Coronary artery (tissue), 2 donors: ENCODE measurements at places on chromosomes 6 and 20.

GRCh38 chr6:46848684-46849360 is 55.6 kb downstream of the MEP1A start:
- peak; percentile 84 for DNase-seq

- no peak for DNase-seq
Measured at GRCh38 chr6:52534966-52535390, 41.9 kb downstream of the TRAM2 start.

DNA sequence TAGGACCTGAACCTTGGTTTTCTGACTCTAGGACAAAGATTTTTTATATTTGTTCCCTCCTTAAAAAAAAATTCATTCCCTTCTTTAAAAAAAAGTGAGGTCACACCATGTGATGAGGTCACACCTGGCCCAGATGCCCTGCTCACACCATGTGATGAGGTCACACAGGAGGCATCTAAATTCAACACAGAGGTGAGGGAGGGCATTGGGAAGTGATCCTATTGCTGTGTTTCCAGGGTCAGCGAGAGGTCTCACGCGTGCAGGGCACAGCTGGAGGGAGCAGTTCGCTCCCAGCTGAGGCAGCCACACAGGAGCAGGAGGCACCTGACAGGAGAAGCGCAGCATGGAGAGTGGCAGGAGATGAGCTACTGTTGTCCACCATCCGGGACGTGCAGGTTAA is 92.5 kb downstream of the SLC22A23 start:
- DNase-seq = no peak

- no peak for DNase-seq
Measured at GRCh38 chr6:143694560-143694959, 16.8 kb downstream of the PHACTR2 start.

GRCh38 chr20:62222266-62222850 is 2.3 kb upstream of the HRH3 start:
- no peak for DNase-seq

- no peak for DNase-seq
Measured at GRCh38 chr20:56542489-56543030, 9.5 kb downstream of the FAM209B start.

DNA sequence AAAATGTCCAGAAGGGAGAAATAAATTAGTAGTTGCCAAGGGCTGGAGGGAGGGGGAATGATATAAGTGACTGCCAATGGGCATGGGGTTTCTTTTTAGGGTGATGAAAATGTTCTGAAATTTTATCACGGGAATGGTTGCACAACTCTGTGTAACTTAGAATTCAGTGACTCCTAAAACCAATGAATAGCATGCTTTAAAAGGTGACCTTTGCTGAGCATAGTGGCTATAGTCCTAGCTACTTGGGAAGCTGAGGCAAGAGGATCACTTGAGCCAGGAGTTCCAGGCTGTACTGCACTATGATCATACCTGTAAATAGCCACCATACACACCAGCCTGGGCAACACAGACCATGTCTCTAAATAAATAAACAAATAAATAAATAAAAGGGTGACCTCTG is 109.0 kb downstream of the ATG5 start:
- DNase-seq = no peak

DNA sequence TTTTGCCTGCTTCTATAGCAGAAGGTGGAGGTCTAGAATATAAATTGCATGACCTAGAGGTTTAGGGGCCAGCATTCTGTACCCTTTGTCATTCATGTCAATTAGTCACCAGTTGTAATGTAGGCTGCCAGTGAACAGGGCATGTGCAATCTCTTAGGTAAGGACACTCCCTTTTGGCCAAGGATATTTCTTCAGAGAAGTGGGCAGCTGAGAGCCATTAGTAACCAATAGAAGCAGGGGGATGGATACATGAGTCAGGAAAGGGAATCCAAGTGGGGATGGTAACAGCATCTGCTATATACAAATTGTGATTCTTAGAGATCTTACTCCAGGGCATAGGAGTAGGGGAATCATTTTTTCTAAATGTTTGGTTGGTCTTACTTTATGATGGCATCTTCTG is 494.2 kb upstream of the JAG1 start:
- DNase-seq = no peak

DNA sequence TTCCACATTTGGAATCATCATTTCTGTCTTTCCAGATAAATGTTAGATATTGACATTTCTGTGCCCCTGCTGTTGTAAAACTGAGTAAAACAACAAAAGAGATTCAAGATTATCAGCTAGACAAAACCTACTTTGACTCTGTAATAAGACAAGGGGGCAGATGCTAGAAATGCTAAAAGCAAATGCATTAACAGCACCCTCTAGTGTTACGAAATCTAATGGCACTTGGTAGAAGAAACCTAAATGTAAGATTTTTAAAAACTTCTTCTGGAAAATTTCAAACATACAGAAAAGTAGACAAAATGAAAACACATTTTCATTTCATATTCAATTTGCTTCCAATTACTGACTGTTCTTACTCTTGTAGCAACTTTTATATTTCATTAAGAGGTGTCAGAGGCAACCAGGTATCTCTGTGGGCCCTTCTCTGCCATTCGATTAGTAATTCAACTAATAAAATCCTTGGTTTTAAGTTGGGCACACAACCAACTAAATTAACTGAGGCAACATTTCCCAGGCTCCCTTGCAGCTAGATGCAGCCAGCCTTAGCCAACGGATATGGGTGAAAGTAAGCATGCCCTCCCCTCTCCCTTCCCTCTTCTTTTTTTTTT is 45.0 kb downstream of the SLC23A2 start:
- DNase-seq = no peak

DNA sequence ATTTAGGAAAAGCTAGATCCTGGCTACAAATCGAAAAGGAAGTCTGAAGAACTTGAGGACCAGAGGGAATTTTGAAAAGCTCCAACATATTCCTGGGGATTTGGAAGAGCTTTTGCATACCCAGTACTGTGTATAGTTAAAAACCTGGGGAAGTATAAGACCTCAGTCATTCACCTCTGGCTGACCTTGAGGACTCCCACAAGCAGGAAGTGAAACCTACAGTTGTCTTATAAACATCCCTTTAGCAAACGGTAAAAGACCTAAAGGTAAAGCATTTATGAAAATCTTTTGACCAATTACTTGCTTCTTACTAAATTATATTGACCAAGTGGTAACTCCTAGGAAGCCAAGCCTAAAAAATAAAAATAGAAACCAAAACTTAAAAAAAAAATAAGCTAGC is 175.0 kb downstream of the HAO1 start:
- DNase-seq = no peak
